ENCODE measurements at places on chromosomes 12 and 14. TPM values are rescaled to one million over a fixed set of nuclear protein-coding genes. Genes with fewer than 3 reads are reported as not detected.

DNA sequence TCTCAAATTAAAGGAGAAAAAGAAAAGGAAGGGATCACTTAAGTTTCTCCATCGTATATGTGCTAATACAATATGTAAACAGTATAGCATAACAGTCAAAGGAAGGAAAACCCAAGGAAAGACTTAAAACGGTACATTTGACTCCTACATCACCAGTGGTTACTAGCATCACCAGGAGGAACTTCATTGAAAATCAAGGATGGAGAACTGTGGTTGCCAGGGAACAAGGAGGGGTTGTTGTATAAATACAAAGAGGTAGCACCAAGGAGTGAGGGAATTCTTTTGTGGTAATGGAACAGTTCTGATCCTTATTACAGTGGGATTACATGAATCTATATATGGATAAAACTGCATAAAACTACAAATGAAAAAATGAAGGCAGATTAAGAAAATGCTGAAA lies 1.6 kb downstream of the ZFYVE26 start:
- no peak overlapping the region for H3K27ac ChIP-seq
- H3K4me3 ChIP-seq, result no peak overlapping the region
- no peaks in the 10 kb centered on the region for H3K27me3 ChIP-seq

- peaks cover 5% of the 10 kb centered on the region for H3K4me1 ChIP-seq
- no peak overlapping the region for H3K4me3 ChIP-seq
- no peaks in the 10 kb centered on the region for H3K36me3 ChIP-seq
- H3K27ac ChIP-seq, result no peak overlapping the region
- no peak for DNase-seq
These were observed 107.8 kb downstream of the VCPKMT start for GRCh38 chr14:50008562-50008961.

- no peak for DNase-seq
- no peak overlapping the region for H3K4me3 ChIP-seq
- no peak overlapping the region for H3K27ac ChIP-seq
- no peaks in the 10 kb centered on the region for H3K4me1 ChIP-seq
- H3K27me3 ChIP-seq, result no peaks in the 10 kb centered on the region
These were observed 105.5 kb downstream of the BCL11B start for GRCh38 chr14:99166506-99166905.

DNA sequence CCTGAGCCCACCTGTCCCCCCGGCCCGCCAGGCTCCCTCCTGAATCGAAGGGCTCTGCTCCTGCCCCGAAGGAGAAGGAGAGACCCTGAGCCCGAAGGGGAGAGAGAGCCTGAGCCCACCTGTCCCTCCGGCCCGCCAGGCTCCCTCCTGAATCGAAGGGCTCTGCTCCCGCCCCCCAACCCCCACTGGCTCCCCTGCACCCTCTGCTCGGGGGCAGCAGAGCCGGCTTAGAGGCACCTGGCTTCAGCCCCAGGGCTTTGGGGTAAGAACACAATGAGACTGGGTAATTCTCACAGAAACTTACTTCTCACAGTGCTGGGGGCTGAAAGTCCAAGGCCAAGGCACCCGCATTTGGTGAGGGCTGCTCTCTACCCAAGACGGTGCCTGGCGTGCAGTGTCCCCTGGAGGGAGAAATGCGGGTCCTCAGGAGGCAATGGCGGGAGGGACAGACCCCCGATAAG lies 53.1 kb upstream of the FBRSL1 start:
- no peaks in the 10 kb centered on the region for H3K36me3 ChIP-seq
- DNase-seq, result no peak
- no peaks in the 10 kb centered on the region for H3K27me3 ChIP-seq
- H3K4me3 ChIP-seq, result no peak overlapping the region
- peaks cover 2% of the 10 kb centered on the region for H3K4me1 ChIP-seq
- no peak overlapping the region for H3K27ac ChIP-seq

PLEKHA5 gene
- 37.8 TPM for polyA plus RNA-seq

ANO2 gene
- polyA plus RNA-seq, result 3.8 TPM

CCDC177 gene
- not detected for polyA plus RNA-seq
